ENCODE measurements at places on chromosomes 5 and 9. TPM values are rescaled to one million over a fixed set of nuclear protein-coding genes. Genes with fewer than 3 reads are reported as not detected.

DNA sequence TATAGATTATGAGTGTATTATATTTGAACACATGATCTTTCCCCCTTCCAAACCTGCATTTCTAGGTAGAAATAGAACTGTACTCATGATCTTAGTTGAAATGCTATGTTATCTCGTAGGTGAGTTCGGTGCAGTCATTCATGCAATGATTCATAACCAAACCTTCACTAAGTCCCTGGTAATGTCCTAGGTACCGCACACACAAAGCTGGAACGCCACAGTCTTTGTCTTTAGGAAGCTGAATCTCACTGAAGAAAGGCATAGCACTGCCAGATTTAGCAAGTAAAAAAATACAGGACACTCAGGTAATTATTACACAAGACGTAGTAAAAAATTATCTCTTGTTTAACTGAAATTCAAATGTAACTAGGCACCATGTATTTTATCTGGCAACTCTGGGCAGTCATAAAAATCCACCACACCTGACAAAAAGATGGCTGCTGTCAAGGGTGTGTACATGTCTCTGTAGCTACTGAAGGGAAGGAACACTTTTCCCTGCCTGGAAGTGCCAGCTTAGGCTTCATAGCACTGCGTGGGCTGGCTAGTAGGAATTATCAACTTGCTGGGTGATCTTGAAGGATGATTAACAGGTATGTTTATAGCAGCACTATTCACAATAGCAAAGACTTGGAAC lies 28.0 kb upstream of the TXN start:
- DNase-seq = no peak

DNA sequence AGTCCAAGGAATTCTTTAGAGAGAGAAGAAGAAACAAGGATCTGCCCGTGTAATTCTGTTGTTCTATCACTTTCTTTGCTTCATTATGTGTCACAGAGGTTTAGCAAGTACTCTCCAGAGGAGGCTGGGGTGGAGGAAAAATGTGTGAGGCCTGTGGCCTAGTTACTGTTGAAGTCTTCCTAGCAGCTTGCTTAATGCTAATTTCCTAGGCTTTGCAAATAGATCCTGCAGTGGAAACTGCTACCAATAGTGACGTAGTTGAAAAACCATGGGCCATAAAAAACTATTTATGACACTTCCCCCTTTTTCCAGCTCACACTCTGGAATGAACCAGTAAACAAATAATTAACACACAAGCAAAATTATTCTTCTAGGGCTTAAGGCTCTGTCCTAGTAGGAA lies 27.0 kb upstream of the C9orf72 start:
- no peak for DNase-seq

DNA sequence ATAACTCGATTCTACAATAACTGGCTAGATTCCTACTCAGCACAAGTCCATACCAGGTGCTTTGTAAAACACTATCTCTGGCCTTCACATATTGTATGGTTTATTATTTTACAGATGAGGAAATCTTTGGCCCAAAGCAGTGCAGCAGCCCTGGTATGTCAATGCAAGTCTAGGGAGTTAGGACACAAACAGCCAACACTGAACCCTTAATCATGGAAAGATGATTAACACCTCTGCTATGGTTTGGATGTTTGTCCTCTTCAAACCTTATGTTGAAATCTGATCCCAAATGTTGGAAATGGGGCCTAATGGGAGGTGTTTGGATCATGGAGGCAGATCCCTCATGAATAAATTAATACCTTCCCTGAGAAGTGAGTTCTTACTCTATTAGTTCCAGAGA lies 76.6 kb downstream of the MAPKAP1 start:
- no peak for DNase-seq

DNA sequence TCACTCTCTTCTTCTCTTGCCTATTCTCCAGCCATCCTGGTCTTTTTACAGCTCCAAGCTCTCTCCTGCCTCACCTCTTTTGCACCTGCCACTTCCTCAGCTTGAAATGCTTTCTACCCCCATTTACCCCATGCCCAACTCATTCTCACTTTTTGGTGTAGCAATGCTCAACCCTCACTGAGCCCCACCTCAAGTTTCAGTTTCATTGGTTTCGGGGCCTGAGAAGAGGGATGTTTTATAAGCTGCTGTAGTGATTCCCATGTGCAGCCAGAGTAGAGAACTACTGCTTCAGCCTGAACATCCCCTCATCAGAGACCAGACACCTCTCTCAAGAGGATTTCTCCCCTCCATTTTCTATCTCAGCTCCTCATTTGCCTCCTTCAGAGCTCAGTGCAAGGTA lies 45.2 kb upstream of the FYB1 start:
- no peak for DNase-seq

GRCh38 chr9:91197232-91198181 lies 164.2 kb downstream of the AUH start:
- peak; percentile 67 for DNase-seq

The EGFLAM gene
- 17.4 TPM for total RNA-seq

GRCh38 chr5:129962506-129962905 lies 58.2 kb downstream of the CHSY3 start:
- DNase-seq = no peak

DNA sequence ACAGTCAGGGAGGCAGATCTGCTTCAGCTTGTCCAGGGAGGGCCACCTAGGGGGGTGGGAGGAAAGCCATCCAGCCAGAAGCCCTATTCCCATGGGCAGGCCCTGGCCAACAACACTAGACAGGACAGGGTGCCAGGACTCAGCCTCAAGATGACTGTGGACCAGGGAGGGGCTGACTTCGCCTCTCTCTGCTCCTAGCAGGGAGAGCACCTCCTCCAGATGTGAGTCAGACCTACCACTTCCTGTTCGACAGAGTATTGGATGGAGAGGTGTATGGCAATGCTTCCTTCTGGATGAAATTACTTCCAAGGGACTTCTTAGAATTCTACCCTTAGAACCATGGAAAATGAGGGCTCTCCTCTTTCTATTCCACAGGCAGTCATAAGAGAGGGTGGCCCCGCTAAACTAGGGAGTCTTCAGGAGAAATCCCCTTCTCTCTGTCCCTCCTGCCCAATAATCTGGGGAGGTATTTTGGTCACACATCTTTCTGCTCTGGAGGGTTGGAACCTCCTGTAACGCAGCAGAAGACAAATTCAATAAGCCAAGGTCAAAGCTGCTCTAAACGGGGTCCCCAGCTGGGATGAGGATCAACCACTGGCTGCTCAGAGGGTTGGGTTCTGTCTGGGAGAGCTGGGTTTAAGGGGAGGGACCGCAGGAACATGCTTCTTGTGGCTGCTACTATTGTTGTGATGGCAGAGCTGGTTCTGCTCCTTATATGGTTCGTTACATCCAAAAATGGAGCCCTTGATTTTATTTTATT lies 23.2 kb upstream of the RCL1 start:
- DNase-seq = no peak

DNA sequence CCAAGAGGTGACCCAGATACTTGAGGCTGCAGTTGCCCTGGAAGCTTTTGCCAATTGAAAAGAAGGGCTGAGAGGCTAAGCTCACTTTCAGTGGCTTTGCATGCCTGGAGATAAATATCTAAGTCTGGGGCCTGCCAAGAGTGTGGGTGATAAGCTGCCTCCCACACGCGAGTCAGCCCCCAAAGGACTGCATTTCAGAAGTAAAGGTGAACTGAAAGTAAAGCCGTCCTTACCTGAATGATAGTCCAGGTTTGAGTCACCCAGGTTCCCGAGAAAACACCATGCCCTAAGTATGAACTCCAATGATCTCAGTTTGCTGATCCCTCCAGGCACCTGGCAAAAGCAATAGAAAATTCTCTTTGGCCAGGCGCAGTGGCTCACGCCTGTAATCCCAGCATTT lies 22.5 kb upstream of the N4BP3 start:
- no peak for DNase-seq

- no peak for DNase-seq
Observed at GRCh38 chr9:128484686-128485413, 19.7 kb upstream of the GLE1 start.

- no peak for DNase-seq
Observed at GRCh38 chr5:151196556-151197290, 27.2 kb downstream of the CCDC69 start.

- no peak for DNase-seq
Observed at GRCh38 chr5:27158775-27159174, 120.4 kb upstream of the CDH9 start.

DNA sequence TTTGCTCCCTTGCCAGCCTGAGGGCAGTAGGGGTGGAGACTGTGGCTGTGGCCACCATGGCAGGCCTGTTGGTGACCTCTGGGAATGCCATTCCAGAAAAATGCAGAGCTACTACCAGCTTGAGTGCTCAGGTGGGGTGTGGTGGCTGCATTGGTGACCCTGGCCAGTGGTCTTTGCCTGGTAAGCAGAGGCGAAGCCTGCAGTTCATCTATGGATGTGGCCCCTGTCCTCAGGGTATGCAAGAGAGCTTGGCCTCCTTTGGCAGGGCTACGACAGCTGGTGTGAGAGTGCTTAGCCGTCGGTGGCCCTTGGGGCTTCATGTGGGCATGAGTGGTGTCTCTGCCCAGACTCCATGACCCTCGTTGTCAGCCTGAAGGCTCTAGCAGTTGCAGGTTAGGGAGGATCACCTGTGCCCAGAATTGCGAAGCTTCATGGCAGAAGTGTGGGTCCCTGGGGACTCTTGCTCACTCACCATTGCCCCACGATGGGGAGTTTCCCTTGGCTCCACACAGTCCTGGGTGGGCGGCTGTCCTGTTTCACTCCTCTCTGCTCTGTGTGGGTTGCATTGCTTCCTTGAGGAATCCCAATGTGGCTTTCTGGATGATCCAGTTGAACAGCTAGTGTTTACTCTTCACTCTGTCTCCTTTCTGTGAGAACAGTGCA lies 117.9 kb upstream of the CDH12 start:
- no peak for DNase-seq
